Endothelial cell (in vitro differentiated cells): ENCODE measurements at places on chromosomes 6 and 20. TPM values are rescaled to one million over a fixed set of nuclear protein-coding genes. Genes with fewer than 3 reads are reported as not detected.

- no peaks in the 10 kb centered on the region for H3K36me3 ChIP-seq
- H3K4me3 ChIP-seq = peak overlapping the region; percentile 97
- peaks cover 11% of the 10 kb centered on the region for H3K4me1 ChIP-seq
- H3K27me3 ChIP-seq = no peaks in the 10 kb centered on the region
- DNase-seq = no peak
- H3K27ac ChIP-seq = no peak overlapping the region
These were observed 943 bp downstream of the ZUP1 start for GRCh38 chr6:116667623-116668022.

- no peaks in the 10 kb centered on the region for H3K36me3 ChIP-seq
- no peak overlapping the region for H3K4me3 ChIP-seq
- no peak for DNase-seq
These were observed 295.8 kb downstream of the BCKDHB start for GRCh38 chr6:80402266-80402665.

DNA sequence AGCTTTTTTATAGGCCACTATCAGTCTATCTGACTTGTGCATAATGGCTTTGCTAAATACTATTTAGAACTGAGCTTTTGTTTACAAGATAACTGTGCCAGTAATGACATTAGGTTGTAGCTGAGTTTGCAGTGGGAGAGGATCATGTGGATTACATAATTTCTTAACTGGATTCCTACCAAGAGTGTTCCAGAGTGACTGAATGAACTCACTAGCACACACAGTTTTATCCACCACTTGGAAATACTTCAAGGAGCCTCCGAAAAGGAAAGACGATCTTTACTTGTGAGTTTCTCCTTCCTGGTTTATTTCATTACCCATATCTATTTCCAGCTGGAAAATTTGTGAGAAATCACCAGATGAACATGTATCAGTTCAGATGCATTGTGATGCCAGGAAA is 10.9 kb upstream of the SYNE1 start:
- peaks cover 2% of the 10 kb centered on the region for H3K27me3 ChIP-seq
- no peak overlapping the region for H3K27ac ChIP-seq
- no peak overlapping the region for H3K4me3 ChIP-seq
- no peaks in the 10 kb centered on the region for H3K36me3 ChIP-seq
- no peak for DNase-seq

SLC24A3 gene
- total RNA-seq = 0.15 TPM

GRCh38 chr6:61168878-61169277 is 1117.1 kb downstream of the KHDRBS2 start:
- H3K27me3 ChIP-seq = peaks cover 2% of the 10 kb centered on the region
- H3K36me3 ChIP-seq = no peaks in the 10 kb centered on the region
- H3K27ac ChIP-seq = no peak overlapping the region
- H3K4me3 ChIP-seq = no peak overlapping the region
- H3K4me1 ChIP-seq = no peaks in the 10 kb centered on the region
- DNase-seq = no peak

GRCh38 chr6:9138936-9139335 is 703.6 kb upstream of the SLC35B3 start:
- H3K4me3 ChIP-seq = no peak overlapping the region
- no peaks in the 10 kb centered on the region for H3K36me3 ChIP-seq
- no peak for DNase-seq
- H3K27me3 ChIP-seq = no peaks in the 10 kb centered on the region
- H3K4me1 ChIP-seq = no peaks in the 10 kb centered on the region
- H3K27ac ChIP-seq = no peak overlapping the region

BTN1A1 gene
- total RNA-seq = 1.4 TPM

- peaks cover 33% of the 10 kb centered on the region for H3K4me1 ChIP-seq
- H3K36me3 ChIP-seq = peaks cover 18% of the 10 kb centered on the region
- H3K27ac ChIP-seq = no peak overlapping the region
- H3K4me3 ChIP-seq = no peak overlapping the region
- H3K27me3 ChIP-seq = peaks cover 13% of the 10 kb centered on the region
These were observed 87.1 kb downstream of the PSMG4 start for GRCh38 chr6:3345836-3346235.

DEFB132 gene
- total RNA-seq = not detected

VGLL2 gene
- total RNA-seq = 0.77 TPM

CST4 gene
- total RNA-seq = not detected

DNA sequence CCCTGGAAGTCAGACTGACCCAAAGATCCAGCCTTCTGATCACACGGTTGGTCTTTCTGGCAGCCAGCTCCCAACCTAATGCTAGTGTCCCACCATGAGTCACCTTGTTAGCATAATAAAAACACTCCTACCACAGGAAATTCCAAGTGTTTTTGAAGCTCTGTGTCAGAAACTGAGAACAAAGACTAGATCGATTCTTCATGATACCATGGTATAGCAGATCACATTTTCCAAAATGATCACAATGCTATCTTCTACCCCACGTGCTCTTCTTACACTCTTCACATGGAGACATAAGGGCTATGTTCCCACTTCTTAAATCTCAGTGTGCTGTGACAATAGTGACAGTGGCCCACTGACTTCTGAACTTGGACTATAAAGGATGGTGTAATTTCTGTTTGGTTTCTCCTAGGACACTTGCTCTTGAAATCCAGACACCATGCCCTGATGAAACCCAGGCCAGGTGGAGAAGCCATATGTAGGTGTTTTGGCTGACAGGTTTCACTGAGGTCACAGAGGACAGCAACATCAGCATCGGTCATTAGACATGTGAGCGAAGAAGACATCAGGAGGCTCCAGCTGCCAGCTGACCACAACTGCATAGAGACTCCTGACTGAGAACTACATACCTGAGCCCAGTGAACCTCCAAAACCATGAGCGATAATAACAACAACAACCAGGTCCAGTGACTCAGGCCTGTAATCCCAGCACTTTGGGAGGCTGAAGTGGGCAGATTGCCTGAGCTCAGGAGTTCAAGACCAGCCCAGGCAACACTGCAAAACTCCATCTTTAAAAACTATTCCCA is 57.5 kb downstream of the MKKS start:
- no peak overlapping the region for H3K4me3 ChIP-seq
- peaks cover 3% of the 10 kb centered on the region for H3K36me3 ChIP-seq
- H3K4me1 ChIP-seq = no peaks in the 10 kb centered on the region
- H3K27ac ChIP-seq = no peak overlapping the region
- no peaks in the 10 kb centered on the region for H3K27me3 ChIP-seq

DNA sequence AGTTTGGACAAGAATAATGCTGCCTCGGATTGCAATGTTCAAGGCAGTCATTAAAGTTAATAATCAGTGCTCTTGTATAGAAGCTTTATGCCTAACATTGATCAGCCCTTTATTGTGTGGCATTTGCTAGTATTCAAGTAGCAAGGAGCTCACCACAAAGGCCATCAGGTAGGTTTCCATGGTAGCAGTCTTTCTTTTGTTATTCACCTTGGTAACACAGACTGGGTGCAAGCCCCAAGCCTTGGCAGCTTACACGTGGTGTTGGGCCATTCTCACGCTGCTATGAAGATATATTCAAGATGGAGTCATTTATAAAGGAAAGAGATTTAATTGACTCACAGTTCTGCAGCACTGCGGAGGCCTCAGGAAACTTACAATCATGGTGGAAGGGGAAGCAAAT is 149.3 kb downstream of the ADAT2 start:
- H3K36me3 ChIP-seq = no peaks in the 10 kb centered on the region
- no peak overlapping the region for H3K27ac ChIP-seq
- no peak for DNase-seq
- H3K27me3 ChIP-seq = peaks cover 2% of the 10 kb centered on the region

- H3K27me3 ChIP-seq = peaks cover 7% of the 10 kb centered on the region
- no peak for DNase-seq
- no peak overlapping the region for H3K27ac ChIP-seq
- H3K4me3 ChIP-seq = no peak overlapping the region
- no peaks in the 10 kb centered on the region for H3K36me3 ChIP-seq
These were observed 23.9 kb downstream of the MYH7B start for GRCh38 chr20:34979366-34980153.

PAK1IP1 gene
- total RNA-seq = 12.8 TPM

DNA sequence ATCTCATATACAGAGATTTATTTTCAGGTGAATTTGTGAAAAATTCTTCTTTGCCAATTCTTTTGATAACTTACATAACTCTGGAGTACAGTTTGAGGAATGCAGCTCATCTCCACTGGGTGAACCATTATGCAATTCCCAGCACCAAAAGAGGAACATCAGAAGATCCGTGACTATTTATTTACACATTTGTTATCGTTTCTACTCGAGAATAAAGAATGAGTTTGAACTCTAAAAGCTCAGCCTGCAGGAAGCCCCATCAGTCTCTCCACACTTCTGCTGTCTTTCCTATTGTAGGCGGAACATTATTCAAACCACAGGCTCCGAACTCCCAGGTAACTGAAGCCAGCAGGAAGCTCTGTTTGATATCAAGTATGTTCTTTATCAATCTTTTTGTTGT is 95.9 kb upstream of the IFNGR1 start:
- no peak overlapping the region for H3K27ac ChIP-seq
- no peaks in the 10 kb centered on the region for H3K27me3 ChIP-seq
- H3K4me3 ChIP-seq = no peak overlapping the region
- no peak for DNase-seq

DNA sequence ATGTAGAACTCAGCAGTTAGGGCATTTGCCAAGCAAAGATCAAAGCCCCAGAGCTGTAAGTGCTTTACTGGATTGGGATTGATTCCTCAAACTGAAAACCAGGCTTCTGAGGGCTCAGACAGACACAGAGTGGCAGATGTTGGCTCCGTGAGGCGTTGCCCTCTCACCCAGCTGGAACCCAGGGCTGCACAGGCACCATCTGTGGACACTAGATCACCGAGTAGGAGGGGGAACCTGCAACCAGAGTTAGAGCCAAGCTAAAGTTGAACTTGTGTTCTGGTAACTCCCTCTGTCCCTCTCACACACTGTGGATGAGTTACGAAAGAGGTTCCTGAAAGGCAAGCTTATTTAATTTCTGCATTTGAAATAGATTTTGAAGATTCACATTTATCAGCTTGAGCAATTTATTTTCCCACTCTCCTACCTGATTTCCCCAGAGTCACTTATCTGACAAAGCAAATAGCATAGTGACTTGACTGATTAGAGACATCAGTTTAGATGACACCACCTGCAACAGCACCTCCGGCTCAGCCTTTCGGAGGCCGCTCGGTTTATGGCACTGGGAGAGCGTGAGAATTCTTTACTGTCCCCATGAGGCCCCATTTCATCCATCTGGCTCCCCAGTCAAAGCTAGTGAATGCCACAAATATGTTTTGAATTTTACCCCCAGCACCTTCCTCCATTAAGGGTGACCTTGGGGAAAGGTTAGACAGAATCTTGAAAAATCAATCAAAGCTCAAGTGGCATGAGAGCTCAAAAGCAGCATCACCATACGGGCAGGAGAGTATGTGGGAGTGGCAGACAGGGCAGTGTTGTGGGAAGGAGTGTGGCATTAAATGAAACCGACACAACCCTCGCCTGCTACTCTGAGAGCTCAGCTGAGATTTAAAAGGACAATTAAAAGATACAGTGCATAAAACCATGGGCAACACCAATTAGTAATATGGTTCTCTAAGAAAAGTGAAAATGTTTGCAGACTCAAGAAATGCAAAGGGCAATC is 48.5 kb downstream of the RPF2 start:
- no peak overlapping the region for H3K4me3 ChIP-seq
- H3K36me3 ChIP-seq = peaks cover 3% of the 10 kb centered on the region
- H3K4me1 ChIP-seq = no peaks in the 10 kb centered on the region

GRCh38 chr20:32967961-32968457 is 36.2 kb downstream of the SUN5 start:
- peaks cover 31% of the 10 kb centered on the region for H3K4me1 ChIP-seq
- peaks cover under 1% of the 10 kb centered on the region for H3K27me3 ChIP-seq
- no peak overlapping the region for H3K27ac ChIP-seq
- no peak overlapping the region for H3K4me3 ChIP-seq
- no peak for DNase-seq
- no peaks in the 10 kb centered on the region for H3K36me3 ChIP-seq

DNA sequence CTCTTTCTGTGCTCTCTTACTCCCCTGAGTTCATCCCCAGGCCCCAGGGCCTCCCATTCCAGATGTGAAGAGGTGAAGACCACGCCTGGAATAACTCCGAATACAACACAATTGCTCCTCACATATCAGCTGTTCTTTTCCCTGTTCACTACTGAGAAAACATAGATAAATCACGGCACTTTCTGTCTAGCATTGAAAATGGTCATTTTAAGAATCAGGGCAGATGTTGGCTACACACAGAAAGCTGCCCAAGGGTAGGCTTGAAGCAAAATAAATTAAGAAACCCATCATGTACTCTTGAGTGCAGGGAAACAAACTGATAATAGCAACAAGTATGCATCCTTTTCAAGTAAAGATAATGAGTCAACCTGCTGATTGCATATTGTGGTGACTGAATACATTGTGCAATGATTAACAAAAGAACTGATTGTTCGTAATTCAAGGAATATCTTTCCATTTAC is 382.5 kb downstream of the PRKN start:
- no peak for DNase-seq
- H3K36me3 ChIP-seq = no peaks in the 10 kb centered on the region
- no peaks in the 10 kb centered on the region for H3K27me3 ChIP-seq
- no peak overlapping the region for H3K4me3 ChIP-seq

CAGE1 gene
- not detected for total RNA-seq

CLVS2 gene
- total RNA-seq = 0.28 TPM

RAMACL gene
- 4.9 TPM for total RNA-seq

SEMG1 gene
- total RNA-seq = not detected

DNA sequence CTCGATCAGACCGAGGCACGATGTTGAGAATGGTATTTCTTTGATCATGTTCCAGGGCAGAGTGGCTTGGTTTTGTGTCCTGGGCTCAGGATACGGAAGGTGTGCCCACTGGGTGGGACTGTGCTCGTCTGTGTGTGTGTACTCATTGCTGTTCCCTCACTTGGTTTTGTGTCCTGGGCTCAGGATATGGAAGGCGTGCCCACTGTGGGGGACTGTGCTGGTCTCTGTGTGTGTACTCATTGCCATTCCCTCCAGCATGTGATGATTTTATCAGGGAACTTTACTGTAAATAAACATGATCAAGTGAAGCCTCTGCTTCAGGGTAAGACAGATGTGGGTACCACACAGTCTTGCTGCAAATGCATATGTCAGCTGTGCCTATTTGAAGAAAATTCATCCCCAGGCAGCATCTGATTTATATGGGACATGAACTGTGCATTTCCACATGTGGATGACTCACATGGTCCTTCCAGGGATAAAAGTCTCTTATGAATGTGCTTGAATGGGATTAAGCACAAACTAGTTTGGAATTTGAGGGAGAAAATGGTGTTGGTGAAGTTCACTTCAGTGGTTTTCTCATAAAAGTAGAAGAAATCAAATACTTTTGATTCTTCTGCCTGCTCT is 274.3 kb downstream of the QKI start:
- H3K27me3 ChIP-seq = no peaks in the 10 kb centered on the region
- H3K27ac ChIP-seq = no peak overlapping the region
- H3K36me3 ChIP-seq = no peaks in the 10 kb centered on the region
- H3K4me3 ChIP-seq = no peak overlapping the region
- no peak for DNase-seq

RIPOR2 gene
- 1.1 TPM for total RNA-seq

DNA sequence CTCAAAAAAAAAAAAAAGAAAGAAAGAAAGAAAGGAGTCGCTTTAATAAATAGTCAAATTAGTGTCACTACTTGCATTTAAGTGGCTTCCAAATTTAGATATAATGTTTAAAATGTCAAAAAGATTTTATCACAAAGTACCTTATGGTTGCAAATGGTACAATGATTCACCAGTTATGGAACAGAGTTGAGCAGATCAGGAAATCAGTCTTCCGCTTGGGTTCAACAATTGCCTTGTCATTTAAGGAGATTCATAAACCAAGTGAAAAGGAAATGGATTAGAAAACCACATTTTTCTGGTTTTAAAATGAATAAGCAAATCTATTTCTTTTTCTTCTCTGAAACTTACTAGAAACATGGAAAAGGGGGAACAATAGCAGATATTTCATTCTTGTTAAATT is 94.8 kb upstream of the PTPRT start:
- no peaks in the 10 kb centered on the region for H3K4me1 ChIP-seq
- no peak overlapping the region for H3K4me3 ChIP-seq
- no peak overlapping the region for H3K27ac ChIP-seq
- no peaks in the 10 kb centered on the region for H3K27me3 ChIP-seq
- no peaks in the 10 kb centered on the region for H3K36me3 ChIP-seq

PDE10A gene
- total RNA-seq = 11.5 TPM
